ENCODE measurements at places on chromosomes 7 and 10. TPM values are rescaled to one million over a fixed set of nuclear protein-coding genes. Genes with fewer than 3 reads are reported as not detected.

DNA sequence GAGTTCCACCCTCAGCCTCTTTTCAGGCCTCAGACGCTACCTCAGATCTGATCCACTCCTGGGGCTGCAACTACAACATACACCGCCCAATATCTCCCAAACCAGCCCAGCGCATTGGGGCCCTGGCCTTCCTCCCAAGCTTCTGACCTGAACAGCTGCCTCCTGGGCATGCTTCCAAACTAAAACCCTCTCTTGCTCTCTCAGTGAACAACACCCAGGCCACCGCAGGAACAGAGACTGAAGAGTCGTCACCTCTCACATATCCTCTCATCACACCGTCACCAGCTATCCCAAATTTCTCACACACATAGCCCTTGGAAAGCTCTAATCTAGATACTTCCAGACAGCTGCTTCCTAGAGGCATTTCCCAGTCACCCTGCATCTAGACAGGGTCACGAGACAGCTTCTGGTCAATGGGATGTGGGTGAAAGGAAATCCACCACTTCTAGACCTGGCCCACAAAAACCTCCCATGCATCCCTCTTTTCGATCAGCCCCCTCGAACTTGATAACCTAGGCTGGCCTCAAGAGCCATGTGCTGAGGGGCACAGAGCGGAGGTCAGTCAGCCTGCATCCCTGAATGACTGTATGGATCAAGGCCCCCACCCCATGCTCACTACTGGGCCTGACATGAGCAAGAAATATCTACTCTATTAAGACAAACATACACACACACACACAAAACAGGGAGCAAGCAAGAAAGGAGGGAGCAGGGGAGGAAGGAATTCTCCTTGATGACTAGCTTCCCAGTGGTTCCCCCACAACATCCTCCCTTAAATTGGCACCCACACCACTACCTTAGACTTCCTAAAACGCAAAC lies 1.8 kb downstream of the PARP12 start:
- no peaks in the 10 kb centered on the region for H3K27me3 ChIP-seq
- no peak for DNase-seq
- H3K4me1 ChIP-seq, result peaks cover 40% of the 10 kb centered on the region
- peak overlapping the region; percentile 12 for H3K27ac ChIP-seq

- H3K4me3 ChIP-seq, result no peak overlapping the region
- H3K4me1 ChIP-seq, result no peaks in the 10 kb centered on the region
- H3K27ac ChIP-seq, result no peak overlapping the region
- no peaks in the 10 kb centered on the region for H3K36me3 ChIP-seq
These were observed 759.9 kb downstream of the IPMK start for GRCh38 chr10:57507788-57508187.

Gene CEP55
- polyA plus RNA-seq, result 0.97 TPM

Gene STOX1
- polyA plus RNA-seq, result not detected

Gene WNT16
- not detected for polyA plus RNA-seq

All from CD8-positive, alpha-beta memory T cell (primary cell).